ENCODE measurements at places on chromosomes 1 and 21.

DNA sequence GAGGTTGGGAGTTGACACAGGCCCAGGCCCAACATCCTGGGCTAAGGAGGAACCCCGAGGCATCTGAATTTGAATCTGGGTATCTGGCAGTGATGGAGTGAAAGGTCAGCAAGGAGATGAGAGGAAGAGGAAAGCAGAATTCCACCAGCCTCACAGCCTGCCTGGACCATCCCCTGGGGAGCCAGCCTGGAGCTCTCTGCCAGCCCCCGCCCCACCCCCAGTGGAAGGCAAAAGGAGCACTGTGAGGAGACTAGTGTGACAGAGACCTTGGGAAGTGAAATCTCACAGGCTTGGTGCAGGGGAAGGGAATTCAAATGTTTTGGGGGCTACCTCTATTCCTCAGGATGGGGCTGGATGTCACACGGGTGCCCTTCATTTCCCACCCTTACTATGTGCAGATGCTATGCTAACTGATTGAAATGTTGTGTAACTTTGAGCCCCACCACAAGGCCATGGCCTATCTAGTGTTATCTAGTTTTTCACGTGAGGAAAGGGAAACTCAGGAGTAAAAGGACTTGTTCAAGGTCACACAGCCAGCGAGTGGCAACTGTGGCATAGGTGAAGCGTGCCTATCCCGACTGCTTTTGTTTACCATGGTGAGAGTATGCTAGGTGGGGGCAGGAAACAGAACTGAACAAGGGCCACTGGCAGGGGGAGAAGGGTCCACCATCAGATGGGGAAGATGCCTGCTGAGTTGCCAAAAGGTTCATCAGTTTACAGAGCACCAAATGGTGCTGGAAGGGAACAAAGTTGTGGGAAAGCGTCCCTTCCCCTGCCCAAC, 29.8 kb downstream of the AHDC1 start:
- DNase-seq, result no peak

DNA sequence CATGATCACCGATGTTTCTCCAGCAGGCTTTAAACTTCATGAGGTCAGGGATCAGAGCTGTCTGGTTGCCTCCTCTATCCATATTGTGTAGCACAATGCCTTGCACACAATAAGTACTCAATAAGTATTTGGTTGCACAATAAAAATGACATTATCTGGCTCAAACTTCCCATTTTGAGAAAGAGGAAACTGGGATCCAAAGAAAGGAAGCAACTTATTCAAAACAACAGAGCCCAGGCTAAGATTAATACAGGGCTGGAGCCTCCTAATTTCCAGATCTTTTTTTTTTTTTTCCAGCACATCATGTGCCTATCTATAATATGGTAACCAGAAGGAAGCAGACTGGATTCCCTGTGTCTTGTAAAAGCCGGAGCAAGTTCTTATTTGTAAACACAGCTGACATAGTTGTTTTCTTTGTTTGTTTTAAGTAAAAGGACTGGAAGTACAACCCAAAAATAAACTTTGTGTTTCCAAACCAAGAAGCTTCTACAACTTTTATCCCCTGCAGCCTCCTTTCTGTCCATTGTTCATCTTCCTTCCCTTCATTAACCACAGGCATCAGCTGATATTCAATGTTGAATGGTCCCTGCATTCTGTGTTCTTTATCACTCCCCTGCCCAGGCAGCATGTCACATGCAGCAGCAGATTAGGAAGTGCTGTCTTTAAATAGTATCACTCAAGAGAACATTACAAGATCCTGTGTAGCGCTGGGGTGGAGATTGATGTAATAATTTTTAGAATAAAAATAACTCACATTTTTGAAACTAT, 71.2 kb upstream of the HOOK1 start:
- no peak for DNase-seq

- no peak for DNase-seq
Observed at GRCh38 chr1:72442262-72442661, 159.9 kb upstream of the NEGR1 start.

- DNase-seq, result no peak
Observed at GRCh38 chr1:116481934-116482333, 88.9 kb downstream of the CD58 start.

DNA sequence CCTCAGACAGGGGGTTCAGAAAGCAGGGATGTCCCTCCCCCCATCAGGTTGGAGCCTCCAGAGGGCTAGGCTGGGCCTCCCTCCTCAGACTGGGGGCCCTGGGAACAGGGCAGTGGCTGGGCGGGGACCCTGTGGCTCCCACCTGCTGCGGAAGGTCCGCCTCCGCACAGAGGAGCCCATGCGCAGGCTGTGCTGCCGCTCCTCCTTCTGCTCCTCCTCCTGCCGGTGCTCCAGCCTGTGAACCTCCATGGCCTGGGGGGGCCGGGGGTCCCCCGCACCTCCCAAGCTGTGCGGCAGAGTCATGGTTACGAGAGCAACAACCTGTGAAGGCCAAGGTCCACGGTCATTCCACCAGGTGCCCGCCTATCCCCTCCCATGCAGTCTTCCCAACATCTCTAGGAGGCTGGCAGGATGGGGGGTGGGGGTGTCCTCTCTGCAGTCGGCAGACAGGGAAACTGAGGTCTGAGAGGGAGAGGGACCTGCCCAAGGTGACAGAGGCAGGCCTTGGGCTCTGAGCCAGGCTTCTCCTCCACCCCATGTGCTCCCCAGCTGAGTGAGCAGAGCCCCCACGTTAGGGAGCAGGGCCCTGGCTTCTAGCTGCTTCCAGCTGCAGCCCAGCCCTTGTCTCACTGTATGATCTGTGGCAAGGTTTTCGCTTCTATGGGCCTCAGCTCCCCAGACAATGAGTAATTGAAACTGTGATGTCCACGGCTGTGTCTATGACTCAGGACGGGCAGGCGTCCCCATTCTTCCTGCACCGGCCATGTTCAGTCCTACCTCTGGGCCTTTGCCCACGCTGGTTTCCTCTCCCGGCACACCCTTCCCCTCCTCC, 3.4 kb downstream of the MYOM3 start:
- DNase-seq, result no peak

DNA sequence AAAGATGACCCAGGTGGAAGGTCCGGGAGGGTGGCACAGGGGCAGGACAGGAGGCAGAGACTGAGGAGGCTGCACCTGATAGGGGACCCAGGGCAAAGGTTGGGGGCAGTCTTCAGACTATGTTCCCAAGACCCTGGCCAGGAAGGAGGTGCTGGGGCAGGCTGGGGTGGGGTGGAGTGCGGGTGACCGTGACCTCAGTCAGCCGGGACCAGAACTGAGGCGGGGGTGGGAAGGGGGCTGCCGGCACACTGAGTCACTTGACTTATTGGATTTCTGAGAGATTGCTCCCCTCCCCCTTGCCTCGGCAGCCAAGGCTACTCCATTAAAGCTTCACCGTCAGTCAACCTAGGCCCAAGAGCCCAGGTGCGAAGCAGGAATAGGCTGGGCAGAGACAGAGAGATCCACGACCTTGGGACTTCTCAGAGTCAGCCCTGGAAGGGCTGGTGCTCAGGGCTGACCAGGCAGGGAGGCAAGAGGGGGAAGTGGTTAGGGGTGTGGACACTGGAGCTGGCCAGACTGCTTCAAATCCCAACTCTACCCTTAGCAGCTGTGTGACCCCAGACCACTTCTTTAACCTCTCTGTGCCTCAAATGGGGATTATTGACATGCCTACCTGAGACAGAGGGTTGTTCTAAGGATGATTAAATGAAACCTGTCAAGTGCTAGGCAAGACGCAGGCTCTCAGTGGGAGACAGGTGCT, 47.9 kb upstream of the LAPTM5 start:
- DNase-seq, result no peak

DNA sequence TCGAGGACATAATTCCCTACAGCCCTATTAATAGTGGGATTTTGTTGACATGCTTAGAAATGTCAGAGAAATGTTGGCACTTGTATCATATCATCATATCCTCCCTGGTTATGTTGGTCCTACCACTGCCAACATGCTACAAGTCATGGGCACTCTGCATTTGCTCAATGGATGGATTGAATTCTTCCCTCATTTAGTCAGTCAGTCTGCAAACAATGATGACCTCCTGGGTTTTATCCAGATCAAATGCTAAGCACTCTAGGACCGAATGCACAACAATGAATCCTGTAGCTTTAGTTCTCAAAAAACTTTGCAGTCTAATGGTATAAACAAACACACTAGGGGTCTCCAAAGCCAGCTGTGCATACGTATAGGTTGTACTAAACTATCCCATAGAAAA, 357.2 kb upstream of the DPYD start:
- no peak for DNase-seq

DNA sequence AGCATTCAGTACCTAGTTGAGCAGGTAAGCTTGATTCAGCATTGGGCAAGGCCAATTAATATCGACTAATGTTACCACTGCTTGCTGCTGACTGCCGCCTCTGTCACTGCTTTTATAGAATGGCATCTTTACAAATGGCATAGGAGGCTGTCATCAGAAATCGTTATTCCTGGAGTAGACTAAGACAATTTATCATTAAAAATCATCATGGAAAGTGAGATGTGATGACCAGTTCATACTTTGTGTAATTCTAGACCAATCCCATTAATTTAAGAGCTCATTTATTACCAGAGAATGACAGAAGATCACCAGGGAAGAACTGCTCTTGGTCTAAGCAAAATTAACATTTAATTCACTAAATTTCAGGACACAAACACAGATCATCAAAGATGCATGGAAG, 254.0 kb downstream of the SPATA17 start:
- no peak for DNase-seq

DNA sequence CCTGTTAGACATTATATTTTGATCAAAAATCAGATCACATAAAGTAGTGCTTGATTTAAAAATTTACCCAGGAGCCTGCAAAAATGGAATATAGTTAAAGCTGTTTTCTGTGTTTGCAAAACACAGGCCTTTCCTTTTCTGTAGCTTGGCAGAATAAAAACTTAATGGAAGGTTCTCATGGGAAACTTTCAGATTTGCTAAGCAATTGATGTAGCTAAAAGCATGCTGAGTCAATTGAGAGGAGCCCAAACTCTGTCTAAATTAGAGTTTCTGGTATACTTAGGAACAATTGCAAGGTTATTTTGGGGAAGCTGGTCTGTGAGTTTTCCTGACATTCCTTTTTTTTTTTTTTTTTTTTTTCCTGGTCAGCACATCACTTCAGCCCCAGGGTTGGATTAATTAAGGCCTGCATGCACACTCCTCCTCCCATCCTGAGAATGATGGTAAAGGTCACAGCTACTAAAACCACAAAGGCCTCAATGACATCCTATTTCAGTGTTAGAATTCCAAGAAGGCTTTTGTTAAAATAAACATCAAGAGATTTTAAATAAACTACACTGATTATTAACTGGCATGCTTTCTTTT, 608.7 kb downstream of the PLPP3 start:
- DNase-seq, result no peak

DNA sequence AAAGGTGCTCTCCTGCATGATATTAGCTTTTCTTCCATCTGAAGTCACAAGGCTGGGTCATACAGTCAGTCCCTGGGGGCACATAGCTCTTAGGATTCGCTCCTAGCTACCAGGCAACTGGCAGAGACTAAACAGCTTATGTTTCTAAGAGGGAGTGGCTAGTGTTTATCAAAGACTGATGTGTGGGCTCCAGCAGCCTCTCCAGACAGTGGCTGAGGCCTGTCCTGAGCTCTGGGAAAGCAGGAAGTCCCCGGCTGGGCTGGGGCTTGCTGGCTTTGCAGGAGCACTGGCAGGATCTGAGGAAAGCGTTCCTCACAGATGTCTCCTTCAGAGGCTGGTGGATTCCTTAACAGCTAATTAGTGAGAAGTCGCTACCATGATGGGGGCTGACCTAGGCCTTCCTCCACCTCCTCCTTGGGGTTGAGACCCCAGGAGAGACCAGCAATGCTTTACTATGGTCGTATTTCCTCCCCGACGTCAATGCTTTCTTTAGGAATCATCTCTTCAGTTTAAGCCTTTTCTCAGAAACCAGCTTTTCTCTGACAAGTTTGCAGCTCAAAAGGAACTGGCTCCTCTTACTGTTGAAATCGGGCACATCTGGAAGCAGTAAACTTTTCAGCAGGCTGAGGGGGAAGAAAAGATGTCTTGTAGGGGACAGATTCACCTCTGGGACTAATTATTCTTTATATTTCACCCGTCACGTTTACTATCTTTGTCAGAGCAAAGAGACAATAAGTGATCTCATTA, 33.5 kb upstream of the HHAT start:
- DNase-seq, result no peak

DNA sequence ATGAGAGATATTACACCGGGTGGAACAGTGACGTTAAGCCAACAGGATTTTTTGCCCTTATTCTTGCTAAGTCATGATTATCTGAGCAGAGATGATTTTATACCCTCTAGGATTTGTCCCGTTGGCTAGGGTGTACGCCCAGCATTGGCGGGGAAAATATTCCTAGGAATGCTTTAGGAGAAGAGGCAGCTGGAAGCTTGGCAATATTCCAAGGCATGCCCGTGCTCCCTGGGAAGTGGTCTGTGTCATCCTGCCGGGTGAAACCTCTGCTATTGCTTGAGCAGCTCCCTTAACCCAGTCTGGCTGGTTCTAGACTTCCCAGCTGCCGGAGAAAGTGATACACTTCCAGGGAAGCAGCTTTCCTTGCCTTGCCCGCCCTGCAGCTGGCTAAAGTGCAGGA, 16.2 kb downstream of the CHRNB2 start:
- no peak for DNase-seq

- no peak for DNase-seq
Observed at GRCh38 chr1:21269461-21270085, 20.7 kb downstream of the ECE1 start.

DNA sequence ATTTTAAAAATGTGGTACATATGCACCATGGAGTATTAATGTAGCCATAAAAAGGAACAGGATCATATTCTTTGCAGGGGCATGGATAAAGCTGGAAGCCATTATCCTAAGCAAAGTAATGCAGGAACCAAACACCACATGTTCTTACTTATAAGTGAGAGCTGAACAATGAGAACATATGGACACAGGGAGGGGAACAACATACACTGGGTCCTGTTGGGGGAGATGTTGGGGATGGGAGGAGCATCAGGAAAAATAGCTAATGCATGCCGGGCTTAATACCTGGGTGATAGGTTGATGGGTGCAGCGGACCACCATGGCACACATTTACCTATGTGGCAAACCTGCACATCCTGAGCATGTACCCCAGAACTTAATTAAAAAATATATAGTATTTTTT, 352.5 kb upstream of the KAZN start:
- no peak for DNase-seq
